Tongue (tissue), 3 donors: ENCODE measurements at places on chromosomes 2 and 18. TPM values are rescaled to one million over a fixed set of nuclear protein-coding genes. Genes with fewer than 3 reads are reported as not detected.

DNA sequence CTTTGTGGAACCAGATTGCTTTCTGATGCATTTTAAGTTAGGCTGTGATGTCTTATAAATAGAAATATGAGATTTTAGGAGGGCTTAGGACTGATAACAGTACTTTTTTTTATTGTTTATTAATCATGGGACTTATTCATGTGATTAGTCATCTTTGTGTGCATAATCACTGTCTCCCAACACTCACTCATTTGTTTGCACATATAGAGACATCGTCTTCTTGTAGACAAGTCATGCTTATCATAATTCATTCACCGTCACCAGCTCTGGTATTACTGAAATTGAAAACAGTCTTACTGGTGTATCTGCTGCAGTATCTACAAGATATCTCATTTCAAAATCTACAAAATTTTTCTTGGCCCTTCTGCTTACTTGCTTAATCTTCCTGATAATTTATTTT, 45.8 kb downstream of the WDR7 start:
- no peak for DNase-seq

DNA sequence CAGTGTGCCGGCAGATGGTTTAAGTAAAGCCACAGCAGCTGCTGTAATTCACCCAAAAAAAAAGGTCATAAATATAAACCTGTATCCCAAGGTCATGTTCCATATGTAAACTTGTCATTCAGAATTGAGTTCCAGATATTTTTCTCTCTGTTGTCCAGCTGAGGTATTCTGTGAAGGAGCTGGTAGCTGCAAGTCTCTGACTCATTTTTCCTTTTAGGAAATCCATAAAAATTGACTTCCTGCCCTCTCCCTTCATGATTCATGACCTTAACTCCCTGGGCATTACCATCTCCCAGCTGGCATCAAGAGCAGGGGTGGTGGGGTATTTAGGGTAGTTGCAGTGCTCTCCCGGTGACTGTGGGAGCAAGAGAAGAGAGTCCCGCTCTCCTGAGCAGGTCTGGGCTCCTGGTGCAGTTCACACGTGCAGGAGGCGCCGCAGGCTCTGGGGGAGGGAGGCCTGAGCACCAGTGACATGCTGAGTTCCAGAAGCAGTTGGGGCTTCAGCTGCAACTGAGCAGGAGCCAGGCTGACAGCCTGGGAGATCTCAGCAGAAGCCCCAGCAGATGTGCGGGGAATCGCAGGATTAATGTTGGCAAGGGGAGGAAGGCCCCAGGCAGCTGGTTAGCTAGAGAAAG, 192.6 kb downstream of the MGAT5 start:
- DNase-seq = peak; percentile 96

DNA sequence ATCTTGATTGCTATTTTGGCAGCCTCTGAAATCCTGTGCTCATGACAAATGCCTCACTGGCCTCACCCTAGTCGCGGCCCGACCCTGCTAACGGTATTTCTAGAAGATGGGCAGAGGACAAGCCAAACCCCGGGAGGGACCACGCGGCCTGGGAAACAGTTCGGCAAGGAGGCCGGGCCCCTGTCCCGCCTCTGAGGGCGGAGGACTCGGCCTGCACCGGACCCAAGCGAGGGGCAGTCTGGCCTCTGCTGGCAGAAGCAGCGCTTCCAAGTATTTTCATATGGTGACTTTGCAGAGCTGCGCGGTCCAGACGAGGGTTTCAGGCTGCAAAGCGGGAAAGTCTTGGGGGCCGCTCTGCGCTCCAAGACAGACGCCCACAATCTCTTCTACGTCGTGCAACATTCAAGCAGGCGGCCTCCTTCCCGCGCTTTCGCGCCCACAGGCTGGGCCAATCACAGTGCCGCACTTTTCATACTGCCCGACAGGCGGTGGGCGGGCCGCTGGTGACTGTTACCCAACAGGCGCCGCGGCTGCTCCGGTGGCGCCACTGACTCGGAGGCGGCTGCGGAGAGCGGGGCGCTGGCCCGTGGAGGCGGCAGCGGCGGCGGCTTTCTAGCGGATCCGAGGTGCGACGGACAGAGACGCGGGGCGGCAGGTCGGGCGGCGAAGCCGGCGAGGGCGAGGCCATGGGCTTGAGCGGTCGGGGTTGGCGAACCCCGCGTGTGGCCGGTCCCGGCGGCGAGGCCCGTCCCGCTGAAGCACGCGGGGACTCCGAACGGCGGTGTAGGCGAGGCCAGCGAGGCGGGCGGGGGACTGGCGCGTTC, at the start of gene RBM44:
Gene RBM44, plus strand, starts transcription at position 544 of the 824 bp plus-strand sequence. CDS start 14,831 bp downstream, outside the sequence.
- no peak for DNase-seq

GRCh38 chr2:172447811-172448493, 20.6 kb downstream of the ITGA6 start:
- DNase-seq = no peak

DNA sequence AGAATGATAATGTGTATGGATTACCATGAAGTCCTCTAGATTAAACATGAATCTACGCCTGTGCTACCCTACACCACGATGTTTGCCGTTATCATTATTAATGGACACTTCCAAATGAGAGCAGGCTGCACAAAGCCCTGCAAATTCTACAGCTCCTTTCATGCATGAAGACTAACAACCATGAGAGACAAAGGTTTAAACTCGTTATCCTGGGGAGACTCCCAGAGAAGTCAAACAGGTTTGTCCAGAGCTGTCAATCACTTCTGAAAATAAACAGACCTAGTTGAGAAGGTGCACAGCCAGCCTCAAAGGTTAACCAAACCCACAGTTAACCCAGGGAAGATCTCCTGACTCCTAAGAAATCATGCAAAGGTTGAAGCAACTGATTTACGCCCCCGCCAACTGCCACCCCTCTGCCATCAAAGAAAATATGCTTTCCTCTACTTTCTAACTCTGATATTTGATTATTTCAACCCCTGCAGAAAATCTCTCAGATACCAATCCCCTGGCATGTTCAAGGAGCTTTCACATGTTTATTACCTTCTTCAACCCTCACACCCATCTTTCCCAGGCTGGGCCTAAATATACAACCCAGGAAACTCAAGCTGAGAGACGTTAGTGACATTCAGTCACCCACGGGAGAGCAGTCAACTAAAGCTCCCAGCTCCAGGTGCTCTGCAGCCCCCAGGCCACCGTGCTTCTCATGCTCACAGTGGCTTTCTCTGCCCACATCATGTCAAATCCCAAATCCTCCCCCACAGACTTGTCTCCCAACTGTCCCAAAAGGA, 35.9 kb downstream of the MYO5B start:
- DNase-seq = peak; percentile 74

DNA sequence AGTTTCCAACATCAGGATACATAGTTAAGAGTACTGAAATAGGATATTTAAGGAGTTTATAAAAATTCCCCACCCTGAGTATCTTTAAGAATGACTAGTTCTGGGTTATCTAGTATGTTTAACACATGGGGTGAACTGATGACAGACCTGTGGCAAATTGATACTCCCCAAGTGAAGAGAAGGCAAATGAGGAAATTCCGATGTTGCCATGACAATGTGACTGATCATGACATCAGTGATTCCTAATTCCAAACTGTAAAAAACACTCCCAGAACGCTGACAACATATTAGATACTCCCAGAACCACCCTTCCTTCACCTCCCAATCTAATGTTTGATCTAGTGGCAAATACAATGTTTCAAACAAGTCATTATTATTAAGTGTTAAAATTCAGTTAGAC, 77.6 kb downstream of the RBMS1 start:
- DNase-seq = no peak

- DNase-seq = no peak
Measured at GRCh38 chr2:151119374-151119773, 142.3 kb downstream of the RBM43 start.

GRCh38 chr2:55048508-55049042, 1.7 kb downstream of the RTN4 start:
- peak; percentile 78 for DNase-seq

DNA sequence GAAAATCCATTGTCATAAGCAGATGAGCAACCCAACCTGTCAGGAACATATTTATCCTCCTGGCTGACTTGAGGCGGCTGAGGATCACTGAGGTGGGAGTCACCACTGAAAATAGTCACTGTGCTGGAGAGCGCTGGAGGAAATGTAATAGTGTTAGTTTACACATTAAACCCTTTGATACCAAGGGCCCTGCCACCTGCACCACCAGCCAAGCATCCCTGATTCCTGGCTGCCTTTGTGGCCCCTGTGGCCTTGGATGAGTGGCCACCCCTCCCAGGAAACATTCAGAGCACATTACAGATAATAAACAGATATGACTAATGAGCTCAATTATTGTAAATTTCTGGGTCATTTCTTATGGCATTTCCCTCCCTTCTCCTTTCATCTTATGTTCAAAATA, 105.9 kb downstream of the LYPD1 start:
- no peak for DNase-seq

DNA sequence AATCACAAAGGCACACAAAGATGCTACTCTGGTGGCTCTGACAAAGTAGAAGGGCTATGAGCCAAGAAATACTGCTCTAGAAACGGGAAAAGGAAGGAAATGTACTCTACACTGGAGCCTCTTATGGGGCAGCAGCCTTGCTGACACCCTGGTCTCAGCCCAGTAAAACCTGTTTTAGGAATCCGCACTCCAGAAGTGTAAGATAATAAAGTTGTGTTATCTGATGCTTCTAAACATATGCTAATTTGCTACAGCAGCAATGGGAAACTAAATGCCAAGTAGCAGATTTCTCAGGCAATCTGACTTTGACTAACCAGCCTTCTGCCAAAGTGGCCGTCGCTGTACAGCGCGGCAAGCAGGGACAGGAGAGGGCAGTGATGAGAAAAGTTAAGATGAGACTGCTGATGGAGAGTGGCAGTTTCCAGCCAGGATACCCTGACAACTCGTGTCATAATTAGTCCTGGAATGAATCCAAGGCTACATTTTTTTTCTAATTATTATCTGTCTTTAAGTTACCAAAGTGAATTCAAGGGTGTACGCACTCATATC, 99.0 kb downstream of the NETO1 start:
- DNase-seq = no peak

- DNase-seq = no peak
Measured at GRCh38 chr2:209387389-209387788, 36.5 kb upstream of the MAP2 start.

DNA sequence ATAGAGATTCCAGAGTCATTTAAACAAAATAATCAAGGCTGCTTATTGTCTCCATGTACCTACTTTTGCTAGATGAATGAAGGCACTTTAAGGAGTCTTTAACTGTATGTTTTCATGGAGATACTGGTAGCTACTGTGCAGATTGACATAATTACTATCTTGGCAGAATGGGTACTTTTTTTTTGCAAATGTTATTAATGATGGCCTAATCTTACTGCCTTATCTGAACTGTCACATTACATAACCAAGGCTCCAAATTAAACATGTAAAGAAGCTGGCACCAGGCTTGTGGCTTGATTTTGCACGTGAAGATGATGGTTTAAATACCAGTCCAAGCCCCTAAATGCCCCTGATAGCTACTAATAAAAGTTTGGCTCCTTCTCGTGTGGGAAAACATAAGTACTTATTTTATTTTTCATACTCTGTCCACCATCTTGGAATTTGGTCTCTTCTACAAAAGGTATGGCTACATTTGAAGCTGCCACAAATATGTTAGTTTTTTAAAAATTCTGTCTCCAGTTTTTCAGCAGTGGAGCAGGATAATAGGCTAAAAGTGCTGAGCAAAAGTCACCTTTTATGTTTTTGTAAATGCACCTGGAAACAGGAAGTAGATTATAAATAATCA, 4.1 kb downstream of the TRIB2 start:
- no peak for DNase-seq

DNA sequence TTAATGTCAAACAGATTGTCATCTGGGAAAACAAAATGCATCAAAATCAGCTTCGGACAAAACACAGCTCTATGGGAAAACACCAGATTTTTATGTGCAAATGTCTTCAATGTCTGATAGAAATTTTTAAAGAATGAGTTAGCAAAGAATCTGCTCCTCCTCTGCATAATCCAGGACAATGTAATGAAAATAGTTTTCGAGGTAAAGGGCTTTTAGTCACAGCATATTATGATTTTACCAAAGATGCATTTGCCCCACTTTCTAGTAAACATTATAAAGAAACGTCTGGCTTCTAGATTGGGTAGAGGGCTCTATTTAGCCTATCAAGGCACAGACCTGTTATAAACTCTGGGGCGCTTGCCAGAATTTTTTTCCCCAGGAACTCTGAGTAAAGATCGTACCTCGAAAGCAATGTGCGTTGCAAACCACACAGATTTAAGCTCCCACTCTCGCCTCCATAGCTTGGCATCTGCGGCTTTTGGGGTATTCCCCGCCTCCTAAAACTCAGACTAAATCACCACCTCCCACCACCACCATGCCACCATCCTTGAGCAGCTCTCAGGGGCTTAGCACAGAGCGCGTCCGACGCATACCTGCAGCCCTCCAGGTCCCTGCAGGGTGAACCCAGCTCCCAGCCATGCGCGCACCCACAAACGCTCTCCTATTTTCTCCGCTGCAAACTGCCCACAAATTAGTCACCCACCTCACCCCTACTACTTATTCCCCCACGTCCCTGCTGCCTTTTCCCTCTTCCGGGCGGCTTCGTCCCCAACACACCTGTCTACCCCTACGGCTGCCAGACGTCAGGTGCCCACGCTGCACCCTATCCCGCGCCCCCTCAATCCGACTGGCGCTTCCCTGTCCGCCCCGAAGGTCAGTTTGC, 829 bp downstream of the ACVR1C start:
- peak; percentile 2 for DNase-seq

- DNase-seq = no peak
Measured at GRCh38 chr2:230921806-230922595, 3.0 kb downstream of the GPR55 start.

- DNase-seq = peak; percentile 77
Measured at GRCh38 chr2:8544786-8545694, 136.8 kb upstream of the ID2 start.

GRCh38 chr18:5444847-5445246, 99.0 kb downstream of the EPB41L3 start:
- no peak for DNase-seq

The C2orf66 gene
- total RNA-seq = not detected

The ATP6V1B1 gene
- total RNA-seq = 4.3 TPM

The TUBA4B gene
- not detected for total RNA-seq

The CRYGC gene
- total RNA-seq = not detected

The CHRNG gene
- total RNA-seq = 19.5 TPM

The UBE2E3 gene
- total RNA-seq = 128 TPM

The ANKRD29 gene
- 9.2 TPM for total RNA-seq

The C2orf68 gene
- total RNA-seq = 38.5 TPM

The LRRFIP1 gene
- 132 TPM for total RNA-seq

The ADD2 gene
- 2.8 TPM for total RNA-seq
